NCI-H1092 (cell line): ENCODE measurements at places on chromosomes 12 and 14.

DNA sequence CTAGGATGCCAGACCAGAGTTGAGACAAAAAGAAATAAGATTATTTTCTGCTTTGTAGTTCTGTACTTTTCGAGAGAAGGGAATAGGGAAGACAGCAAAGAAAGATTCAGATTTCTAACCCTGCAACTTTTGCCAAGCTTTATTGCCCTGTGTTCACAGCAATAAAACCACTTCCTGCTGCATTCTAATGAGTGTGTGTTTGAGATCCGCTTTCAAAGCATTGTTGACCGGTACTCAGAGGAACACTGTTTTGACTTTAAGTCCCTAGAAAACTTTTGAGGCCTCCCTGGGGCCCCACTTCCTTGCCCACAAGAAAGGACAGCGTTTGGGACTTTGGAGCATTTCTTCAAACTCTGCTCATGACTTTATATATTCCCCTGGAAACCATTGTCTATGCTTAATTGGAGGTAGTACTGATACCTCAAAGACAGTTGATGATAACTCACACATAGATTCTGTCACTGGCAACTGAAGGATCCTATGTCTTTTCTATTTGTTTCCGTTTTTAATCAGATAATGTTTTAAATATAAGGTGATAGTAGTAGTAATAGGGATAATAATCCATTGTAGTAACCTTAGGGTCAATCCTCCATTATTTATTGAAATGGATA is 1.3 kb downstream of the RNASE6 start:
- no peak for DNase-seq

DNA sequence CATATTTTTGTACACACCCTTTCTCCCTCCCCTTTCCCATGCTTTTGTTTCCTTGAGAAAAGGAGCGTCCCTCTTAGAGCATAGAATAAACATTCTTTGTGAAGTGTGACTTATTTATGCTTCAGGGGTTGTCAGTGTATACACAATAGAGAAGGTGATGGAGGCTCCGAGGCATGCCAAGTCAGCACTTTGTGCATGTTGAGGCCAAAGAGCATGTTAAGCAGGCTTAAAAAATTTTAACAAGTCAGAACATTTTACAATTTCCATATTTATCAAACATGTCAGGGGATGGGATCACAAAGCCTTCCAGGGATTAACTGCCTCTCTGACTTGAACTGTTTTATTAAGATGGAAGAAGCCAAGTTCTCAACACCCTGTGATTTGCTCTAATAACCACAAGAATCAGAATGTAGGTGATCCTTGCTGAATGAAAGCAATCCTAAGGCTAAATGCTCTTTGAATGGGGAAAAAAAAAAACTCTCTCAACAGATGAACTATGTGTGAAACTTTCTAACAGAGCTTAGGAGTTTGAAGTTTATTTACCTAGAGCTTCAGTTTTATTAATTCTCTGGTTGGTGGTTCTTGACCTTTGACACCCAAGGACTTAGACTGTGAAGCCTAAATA is 223.1 kb downstream of the RAD51B start:
- no peak for DNase-seq

GRCh38 chr12:38053655-38054464 is 262.7 kb upstream of the ALG10B start:
- DNase-seq = no peak

DNA sequence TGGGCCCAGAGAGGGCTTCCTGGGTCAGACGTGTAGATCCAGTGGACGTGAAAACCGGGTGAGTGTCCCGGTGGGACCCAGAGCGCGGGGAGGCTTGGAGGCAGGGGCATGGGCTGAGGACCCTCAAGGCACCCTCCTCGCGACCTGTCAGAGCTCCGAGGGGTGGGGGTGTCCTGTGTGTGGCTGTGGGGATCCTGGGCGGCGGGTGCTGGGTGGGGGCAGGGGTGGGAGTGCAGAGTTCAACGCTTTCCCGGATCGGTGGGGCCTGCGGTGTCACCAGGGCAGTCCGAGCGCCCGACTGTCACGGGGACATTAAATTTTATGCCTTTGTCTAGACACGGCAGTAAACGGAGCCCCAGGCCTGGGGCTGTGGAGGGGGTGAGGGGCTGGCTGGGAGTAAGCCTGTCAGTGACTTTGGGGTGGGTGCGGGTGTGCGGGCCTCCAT is 1.0 kb downstream of the TMEM121 start:
- DNase-seq = no peak

GRCh38 chr14:70784886-70785285 is 24.4 kb downstream of the MAP3K9 start:
- no peak for DNase-seq

DNA sequence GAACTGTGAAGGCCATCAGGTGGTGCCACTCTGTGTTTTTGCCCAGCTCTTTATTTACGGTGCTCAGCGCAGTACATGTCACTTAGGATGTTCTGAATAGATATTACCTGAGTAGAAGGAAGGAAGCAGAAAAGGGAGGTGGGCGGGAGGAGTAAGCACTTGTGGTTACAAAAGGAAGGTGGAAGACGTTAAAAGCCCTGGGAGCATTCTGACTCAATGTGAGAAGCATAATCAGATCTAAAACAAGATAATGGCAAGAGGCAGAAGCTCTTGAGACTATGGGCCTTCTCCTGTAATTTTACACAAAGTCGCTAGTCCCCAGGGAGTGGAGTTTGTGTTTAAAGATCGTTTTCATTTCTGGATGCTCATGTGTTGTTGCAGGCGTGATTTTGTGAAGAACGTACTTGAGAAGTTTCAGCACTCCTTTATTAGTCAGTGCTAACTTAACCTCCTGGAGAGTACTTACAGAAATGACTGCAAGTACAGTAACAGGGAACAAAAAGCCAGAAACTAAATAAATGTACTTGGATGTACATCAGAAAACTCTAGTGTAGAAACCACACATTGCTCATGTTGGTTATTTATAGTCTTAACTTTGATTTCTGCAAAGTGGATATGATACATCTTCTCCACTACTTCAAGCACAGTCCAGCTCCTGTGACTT is 1523.5 kb downstream of the AACS start:
- no peak for DNase-seq

DNA sequence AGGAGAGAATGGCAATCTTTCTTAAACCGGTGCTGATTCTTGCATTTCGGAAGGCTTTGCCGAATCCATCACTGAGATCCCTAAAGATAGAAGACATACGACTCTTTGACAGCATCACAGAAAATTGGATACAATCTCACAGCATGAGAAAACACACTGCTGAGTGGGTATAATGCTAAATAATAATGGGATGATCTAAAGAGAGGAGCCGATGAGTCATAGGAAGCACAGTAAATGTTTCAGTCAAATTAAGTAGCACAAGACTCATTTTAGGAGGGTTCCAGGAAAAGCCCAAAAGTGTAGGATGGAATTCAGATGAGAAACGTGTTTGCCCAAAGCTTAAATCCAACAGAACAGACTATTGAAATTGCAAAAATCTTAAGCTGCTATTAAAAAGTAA is 81.7 kb downstream of the CPNE8 start:
- DNase-seq = no peak

DNA sequence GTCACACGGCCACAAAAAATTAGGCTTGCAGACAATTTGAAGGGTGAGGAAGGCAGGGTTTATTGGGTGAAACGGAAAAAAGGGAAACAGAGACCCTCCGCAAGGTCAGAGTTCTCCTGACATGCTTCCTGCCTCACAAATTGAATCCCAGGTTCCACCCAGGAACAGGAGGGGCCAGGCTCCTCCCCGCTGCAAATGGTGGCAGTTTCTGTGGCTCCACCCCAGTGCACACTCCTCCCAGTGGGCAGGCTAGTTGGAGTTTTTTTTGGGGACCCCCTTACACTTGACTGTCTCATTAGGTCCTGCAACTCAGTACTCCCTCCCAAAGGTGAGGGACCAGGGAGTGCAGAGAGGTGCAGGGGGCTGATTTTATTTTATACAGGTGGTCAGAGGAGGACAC is 39.4 kb upstream of the PPP1CC start:
- DNase-seq = no peak

GRCh38 chr12:53115112-53115890 is 12.0 kb downstream of the SOAT2 start:
- DNase-seq = no peak

DNA sequence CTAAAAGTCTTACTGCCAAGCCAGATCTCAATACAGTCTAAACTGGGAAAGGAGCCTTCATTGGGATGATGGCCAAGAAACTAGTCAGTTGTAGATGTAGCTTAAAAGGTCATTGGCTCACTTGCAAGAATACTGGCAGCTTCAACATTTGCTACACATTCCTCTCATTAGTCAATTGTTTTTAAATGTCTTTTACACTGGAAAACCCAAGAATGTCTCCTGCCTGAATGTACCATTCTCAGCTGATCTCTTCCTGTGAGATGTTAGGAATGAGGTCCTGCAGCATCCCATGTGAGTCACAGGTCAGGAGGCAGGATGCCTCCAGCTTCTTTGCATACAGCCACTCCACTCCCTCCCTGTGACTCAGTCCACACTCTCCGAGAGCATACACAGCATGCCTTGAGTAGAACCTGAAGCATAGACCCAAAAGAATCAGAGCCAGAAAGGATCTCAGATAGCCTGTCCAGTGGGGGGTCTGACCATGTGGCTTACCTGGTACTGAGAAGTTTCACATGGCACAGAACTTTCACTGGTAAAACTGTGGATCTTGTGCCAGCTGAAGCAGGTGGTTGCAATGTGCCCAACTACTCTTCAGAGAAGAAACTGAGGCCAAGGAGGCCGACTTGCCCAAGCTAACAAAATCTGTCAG is 56.0 kb upstream of the HECTD1 start:
- DNase-seq = no peak

GRCh38 chr14:86166541-86166940 is 636.6 kb downstream of the FLRT2 start:
- DNase-seq = no peak

- no peak for DNase-seq
These were observed 2.5 kb downstream of the GSC start for GRCh38 chr14:94767321-94767878.

GRCh38 chr14:58426670-58427280 is 556 bp downstream of the TIMM9 start:
- peak; percentile 58 for DNase-seq

GRCh38 chr14:68479247-68479646 is 313.6 kb downstream of the ZFP36L1 start:
- no peak for DNase-seq

GRCh38 chr12:43226151-43226550 is 325.9 kb downstream of the ADAMTS20 start:
- no peak for DNase-seq

DNA sequence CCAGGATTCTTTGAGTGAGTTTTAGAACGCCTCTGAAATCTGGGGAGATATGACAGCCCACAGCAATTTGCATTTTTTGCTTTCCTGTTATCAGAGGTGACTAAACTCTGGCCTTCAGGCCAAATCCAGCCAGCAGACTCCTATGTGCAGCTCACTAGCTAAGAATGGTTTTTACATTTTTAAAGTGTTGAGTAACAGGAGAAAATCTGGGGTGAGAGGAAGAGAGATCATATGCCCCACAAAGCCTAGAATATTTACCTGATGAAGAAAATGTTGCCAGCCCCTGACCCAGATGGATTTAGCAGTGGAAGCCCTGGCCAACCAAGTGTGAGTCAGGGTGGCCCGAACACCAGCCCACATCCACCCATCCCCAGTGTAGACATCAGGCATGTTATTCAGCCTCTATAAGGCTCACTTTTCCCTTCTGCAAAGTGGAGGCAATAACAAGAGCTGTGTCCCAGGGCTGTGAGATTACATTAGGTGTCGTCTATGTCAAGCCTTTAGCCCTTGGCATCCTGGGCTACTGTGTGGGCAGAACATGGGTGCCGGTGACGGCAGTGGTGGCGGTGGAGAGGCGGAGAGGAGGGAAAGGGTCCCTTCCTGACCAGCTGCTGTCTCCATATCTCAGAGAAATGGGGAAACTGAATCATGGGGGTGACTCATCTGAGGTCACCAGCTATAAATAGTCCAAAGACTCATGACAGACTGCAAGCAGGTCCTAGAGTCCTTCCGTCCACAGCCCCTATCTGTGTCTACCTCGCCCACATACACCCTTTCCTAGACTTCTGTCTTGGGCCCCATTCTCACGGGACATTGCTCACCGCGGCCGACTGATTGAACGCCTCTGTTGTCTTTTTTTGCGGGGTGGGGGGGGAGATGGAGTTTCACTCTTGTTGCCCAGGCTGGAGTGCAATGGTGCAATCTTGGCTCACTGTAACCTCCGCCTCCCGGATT is 32.6 kb upstream of the CD9 start:
- no peak for DNase-seq

DNA sequence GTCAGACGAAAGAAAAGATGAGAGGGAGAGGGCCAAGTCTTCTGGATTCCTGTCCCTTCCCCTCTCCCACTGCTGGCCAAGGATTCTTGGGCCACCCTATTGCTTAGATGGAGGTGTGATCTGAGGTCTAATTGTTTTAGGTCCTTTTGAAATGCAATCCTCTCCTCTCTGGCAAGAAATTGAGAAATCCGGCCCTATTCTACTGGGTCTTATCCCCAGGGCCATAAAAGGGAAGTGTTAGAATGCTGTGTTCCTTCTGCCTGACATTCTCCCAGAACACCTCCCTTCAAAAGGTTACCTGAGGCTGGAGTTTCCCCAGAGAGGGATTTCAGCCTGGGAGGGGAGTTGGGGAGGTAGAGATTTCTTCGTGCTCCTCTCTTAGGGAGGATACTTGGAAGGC is 4.4 kb downstream of the WNT5B start:
- no peak for DNase-seq

GRCh38 chr12:131091976-131092691 is 138.4 kb downstream of the ADGRD1 start:
- no peak for DNase-seq

DNA sequence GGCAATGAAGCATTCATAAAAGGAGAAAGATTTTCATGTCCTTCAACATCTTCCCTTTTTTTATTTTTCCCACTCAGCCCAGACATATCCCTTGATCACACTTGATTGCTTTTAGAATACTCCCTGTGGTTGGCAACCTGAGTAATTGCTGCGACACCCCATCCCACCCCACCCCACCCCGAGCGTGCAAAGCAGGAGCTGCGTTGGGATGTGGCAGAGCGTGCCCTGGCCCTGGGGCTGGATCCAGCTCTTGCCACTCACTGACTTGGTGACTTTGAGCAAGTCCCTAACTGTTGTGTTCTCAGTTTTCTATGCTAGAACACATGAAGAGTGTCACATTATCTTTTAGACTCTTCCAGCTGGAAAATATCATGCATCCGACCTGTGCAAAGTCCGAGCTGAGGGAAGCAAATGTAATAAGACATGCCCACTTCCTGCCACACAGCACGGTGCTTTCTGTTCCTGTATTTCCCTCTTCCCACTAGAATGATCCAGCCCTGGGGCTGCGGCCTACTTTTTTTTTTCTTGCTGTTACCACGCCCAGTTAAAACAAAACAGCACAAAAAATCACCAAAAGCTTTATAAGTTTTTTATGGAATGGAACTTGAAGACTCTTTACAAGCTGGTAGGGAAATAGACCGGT is 4.0 kb downstream of the ASCL4 start:
- no peak for DNase-seq

GRCh38 chr14:34300882-34301734 is 160.9 kb downstream of the SPTSSA start:
- peak; percentile 53 for DNase-seq

- DNase-seq = no peak
These were observed 11.7 kb downstream of the CINP start for GRCh38 chr14:102351023-102351422.

DNA sequence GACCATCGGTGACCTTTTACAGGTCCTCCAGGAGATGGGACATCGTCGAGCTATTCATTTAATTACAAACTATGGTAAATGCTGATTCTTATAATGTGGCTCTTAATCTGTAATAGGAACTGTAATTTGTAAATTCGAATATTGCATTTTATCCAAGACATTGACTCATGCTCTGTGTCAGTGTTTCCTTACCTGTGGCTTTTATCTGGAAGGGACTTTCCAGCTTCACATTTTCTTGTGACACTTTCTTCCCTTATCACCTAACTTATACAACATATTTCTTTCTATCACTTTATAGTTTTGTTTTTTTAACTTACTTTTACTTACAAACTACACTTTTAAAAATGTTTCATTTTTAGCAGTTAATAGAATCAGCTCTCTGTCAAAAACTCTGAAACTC is 14.8 kb downstream of the IRAK3 start:
- DNase-seq = no peak
